NCI-H1694 treated with DMSO at 0.1 percent for 48 hours (cell line): ENCODE measurements at places on chromosomes 4 and X.

- DNase-seq, result no peak
These were observed 5.7 kb upstream of the AMELX start for GRCh38 chrX:11287505-11287904.

- no peak for DNase-seq
These were observed 101.0 kb downstream of the ATP11C start for GRCh38 chrX:139831675-139832456.

- DNase-seq, result no peak
These were observed 19.1 kb downstream of the C4orf17 start for GRCh38 chr4:99529956-99530355.

DNA sequence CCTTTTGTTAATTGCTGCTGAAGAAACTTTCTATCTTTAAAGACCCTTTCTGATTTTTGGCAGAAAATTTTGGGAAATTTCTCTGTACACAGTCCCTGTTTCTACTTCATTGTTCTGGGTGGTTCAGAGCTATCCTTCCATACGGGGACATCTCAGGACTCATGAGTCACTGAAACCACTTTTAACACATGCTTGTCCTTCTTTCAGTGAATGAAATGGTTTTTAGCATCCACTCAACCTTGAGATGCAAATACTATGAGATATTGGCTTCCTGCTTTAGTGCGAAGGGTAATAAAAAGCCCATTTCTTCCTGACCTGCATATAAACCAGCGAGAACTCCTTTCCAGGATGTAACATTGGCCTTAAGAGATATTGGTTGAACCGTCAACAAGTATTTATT is 158.0 kb downstream of the REPS2 start:
- DNase-seq, result no peak

DNA sequence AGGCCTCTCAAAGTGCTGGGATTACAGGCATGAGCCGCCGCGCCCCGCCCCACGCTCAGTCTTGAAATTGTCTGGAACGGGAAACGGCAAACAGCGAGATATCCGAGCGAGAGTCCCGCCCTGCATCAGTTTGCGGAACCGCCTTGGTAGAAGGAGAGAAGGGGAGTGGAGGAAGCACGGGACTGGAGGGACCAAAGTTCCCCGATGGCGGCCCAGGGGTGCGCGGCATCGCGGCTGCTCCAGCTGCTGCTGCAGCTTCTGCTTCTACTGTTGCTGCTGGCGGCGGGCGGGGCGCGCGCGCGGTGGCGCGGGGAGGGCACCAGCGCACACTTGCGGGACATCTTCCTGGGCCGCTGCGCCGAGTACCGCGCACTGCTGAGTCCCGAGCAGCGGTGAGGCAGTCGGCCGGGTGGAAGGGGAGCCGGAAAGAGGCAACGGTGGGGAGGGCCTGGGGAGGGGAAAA is at the start of gene BST1:
Gene BST1, plus strand, starts transcription at position 125 of the 463 bp plus-strand sequence. Its CDS starts 80 bp downstream, at position 205.
- DNase-seq, result no peak

GRCh38 chr4:179272282-179272681 is 1830.0 kb upstream of the AGA start:
- DNase-seq, result no peak
